ENCODE measurements at places on chromosomes 6 and 20.

DNA sequence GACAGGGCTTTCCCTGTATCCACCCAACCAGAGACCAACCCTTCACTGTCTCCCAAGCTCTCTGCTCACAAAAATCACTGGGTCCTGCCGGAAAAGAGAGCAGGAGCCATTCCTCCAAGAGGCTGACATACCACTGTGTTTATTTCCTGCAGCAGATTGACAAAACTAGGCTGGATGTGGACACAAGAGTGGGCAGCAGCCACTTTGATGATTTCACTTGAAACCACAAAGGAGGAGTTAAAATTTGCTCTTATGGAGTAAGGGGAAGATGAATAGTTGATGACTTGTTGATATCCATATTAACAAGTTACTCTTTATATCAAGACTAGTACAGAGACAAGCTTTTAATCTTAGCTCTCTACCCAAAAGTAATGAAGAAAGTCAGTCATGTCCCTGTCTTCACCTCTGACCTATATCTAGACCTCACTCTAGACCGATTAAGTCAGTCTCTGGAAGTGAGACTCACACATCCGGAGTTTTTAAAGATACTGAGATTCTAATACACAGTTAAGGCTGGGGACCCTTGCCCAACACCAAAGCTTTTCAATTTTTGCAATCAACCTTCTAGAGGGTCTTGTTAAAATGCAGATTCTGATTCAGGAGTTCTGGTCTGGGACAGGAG is 73.8 kb downstream of the SCML4 start:
- no peak for DNase-seq

DNA sequence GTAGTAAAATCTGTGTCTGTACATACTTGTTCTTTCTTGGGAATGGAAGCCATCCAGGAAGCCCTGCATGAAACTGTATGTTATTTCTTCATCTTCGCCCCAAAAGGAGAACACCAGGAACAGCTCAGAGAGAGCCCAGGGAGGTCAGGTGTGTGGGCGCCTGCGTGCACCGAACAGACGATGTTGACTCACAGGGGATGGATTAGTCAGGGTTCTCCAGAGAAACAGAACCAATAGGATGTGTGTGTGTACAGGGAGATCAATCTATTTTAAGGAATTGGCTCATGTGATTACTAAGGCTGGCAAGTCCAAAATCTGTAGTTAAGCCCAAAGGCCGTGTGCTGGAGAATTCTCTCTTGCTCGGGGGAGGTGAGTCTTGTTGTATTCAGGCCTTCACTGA is 45.7 kb downstream of the RNASET2 start:
- DNase-seq: no peak

DNA sequence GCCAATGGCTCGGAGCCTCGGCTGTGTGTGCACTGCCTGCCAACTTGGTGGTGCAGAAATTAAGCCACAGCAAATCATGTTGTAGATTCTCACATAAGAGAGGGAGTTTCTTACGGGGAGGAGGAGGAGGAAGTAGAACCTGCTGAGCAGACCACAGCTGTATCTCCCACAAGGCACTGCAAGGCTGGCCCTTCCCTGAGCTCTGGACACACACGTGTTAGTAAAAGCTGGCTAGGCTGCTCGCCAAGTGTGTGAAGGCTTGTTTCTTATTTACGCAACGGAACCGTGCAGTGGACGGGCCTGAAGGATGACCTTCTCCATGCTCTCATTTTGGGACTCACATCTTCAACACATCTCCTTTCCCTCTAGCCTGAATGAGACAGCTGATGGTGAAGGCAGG is 15.7 kb upstream of the QKI start:
- no peak for DNase-seq

GRCh38 chr20:19073584-19074218 is 138.7 kb upstream of the SLC24A3 start:
- no peak for DNase-seq

GRCh38 chr6:32655203-32655710 is 11.2 kb downstream of the HLA-DQB1 start:
- DNase-seq: no peak

- no peak for DNase-seq
These were observed 9.3 kb downstream of the DDR1 start for GRCh38 chr6:30893666-30894065.

GRCh38 chr6:48111143-48111506 is at the start of gene PTCHD4:
Gene PTCHD4, minus strand, starts transcription at chr6:48111197. Its CDS starts 42,240 bp downstream, at chr6:48068957.
- no peak for DNase-seq

GRCh38 chr20:40945754-40946450 is 82.7 kb upstream of the TOP1 start:
- no peak for DNase-seq

GRCh38 chr6:66662196-66662595 is 955.2 kb upstream of the EYS start:
- DNase-seq: no peak

DNA sequence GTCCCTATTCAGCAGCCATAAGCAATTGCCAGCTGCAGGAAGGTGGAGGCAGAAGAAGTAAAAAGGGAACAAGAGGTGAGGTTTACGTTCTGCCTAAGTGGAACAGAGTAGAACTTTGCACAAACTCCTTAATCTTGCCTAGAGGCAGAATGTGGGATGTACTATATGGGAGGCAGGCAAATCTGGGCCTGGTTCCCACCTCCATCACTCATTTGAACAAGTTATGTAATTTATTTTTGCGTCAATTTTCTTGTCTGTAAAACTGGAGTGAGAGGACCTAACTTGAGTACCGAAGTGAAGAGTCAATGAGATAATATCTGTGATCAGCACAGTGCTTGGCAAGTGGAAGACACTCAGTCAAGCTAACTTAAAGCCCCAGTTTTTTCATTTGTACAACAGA is 2.0 kb upstream of the TPBG start:
- DNase-seq: no peak

DNA sequence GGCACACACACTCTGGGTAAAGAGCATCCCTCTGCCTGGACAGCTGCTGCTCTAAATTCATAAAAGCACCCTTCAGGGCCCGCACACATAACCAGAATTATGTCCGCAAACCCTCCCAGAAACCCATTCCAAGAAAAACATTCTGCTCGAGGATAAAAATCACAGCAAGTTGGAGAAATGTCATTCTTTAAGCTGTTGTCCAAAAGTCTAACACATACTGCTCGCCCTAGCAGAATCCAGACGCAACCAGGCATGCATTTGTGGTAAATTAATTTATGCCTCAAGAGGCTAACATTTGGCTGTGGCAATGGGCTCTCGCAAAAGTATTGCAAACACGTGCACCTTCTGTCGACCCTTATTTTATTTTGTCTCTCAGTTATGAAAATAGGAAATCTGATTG is 116.1 kb upstream of the INSM1 start:
- DNase-seq: no peak

GRCh38 chr20:37362821-37363220 is 16.9 kb downstream of the SRC start:
- DNase-seq: no peak
